ENCODE measurements at places on chromosomes 3 and 15.
A peak's percentile ranks its signal among the peaks of the same experiment; 100 is the strongest.

DNA sequence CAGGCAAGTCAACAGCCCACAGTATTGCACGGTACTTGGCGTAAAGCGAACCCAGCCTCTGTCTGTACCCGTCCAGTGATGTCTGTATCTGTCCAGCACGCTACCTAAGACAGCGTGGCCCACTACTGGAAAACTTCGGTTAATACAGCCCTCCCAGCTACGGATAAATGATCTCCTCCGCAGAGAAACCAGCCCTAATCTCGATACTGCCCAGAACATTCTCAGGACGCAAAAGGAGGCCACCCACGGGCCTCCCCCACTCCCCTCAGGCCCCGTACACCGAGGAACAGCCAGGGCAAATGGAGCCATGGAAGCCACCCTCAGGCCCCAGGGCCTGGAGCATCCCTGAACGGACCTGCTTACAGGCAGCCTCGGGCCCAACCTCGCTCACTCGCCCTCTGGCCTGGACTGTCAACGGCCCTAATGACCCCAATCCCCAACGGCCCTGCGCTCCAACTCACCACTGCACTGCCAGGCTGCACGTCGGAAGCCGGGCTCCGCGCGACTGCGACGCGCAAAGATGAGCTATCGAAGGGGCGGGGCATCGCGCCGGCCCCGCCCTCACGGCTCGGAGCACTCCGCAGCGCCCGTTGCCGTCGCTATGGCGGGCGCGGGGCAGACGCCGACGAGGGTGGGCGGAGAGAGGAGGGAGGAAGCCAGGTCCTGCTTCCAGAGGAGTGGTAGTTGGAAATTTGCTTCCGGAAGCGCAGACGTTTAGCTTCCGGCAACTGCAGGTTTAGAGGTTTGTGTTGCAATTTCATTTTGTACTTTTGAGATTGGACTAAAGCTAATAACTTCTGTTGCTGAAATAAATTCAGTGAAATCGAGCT, at the start of gene SKIC8:
Gene SKIC8, minus strand, starts transcription at position 509 of the 830 bp plus-strand sequence. CDS start 3,923 bp downstream, outside the sequence.
- peak; percentile 89 for DNase-seq

DNA sequence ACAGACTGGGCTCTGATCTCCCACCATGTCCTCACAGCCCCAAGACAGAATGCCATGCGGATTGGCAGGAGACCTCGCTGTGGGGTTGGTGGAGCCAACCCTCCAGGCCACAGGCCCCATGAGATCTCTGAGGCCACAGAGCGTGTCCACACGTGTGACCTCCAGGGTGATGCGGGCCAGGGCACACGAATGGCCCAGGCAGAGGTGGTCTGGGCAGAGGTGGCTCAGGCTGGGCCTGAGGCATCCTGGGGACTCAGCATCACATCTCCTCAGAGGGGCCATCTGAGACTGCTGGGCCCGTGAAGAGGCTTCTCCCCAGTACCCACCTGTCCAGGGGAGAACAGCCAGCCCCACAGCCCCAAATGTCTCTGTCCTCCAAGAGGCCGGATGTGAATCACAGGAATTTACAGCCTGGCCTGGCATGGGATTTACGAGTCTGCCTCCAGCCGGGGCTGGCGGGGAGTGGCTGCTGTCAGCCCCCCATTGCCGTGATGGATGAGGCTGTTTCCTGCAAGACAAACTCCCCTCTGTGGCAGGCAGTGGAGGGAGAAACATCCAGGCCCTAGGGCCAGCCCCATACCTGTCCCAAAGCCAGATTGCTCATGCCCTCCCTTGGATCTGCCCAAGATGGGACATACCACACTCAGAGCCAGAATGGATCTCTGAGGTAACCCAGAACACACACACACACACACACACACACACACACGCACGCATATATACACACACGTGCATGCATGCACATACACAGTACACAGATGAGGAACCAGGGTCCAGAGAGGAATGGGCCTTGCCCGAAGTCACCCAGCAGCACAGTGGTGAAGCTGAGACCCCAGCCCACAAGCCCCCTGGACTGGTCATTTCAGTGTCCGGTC, 208.3 kb downstream of the TBC1D2B start:
- no peak for DNase-seq

DNA sequence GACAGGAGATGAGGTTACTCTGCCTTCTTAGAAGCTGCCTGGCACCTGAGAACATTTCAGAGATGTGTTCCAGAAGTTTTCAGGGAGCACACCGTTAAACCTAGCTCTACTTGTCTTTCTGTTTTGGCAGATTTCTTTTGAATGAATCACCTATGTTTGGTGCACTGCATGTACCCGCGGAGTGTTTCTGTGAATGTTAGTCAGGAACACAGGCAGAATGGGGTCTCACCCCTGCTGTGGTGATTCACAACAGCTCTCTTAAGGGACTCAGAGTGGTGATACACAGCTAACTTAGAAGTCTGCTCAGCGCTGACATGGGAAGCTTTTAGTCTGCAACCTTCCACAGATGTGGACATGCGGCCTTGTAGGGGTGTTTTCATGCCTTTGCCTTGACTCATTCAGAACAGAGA, 24.0 kb downstream of the TSEN2 start:
- DNase-seq = no peak

GRCh38 chr3:133973249-133973980, 56.3 kb downstream of the SLCO2A1 start:
- DNase-seq = no peak

GRCh38 chr15:99826157-99826780, 93.0 kb upstream of the LYSMD4 start:
- no peak for DNase-seq

GRCh38 chr3:131216330-131216729, 165.2 kb upstream of the NUDT16 start:
- DNase-seq = no peak

- no peak for DNase-seq
Measured at GRCh38 chr3:171125010-171125409, 98.5 kb upstream of the SLC2A2 start.

DNA sequence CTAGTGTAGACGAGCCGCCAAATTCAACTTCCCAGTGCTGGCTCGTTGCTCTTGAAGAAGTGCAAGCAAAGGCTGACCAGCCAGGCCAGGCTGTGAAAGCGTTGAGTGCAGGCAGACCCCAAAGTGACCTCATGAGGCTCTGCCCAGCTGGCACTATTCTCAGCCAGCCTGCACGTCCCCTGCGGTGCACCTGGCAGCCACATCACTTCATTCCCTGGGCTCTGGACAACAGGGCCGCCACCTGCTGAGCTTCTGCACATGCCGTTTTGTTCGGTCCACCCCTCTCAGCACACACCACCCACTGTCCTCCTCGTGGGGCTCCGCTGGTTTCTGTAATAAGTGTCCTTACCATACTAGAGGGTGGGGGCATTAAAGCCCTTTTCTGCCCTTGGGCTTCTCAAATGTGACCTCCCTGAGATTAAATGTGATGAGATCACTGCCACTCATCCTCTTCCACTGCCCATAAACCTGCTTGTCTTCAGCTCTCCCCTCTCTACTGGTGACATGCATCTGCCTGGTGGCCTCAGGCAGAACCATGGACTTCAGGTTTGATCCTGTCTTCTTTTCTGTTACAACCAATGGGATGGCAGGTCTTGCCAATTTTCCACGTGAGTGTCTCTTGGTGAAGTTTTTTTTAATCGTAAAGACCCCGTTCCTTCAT, 6.1 kb downstream of the RASGRF1 start:
- DNase-seq = no peak

GRCh38 chr3:106086038-106086437, 217.2 kb upstream of the CBLB start:
- no peak for DNase-seq

DNA sequence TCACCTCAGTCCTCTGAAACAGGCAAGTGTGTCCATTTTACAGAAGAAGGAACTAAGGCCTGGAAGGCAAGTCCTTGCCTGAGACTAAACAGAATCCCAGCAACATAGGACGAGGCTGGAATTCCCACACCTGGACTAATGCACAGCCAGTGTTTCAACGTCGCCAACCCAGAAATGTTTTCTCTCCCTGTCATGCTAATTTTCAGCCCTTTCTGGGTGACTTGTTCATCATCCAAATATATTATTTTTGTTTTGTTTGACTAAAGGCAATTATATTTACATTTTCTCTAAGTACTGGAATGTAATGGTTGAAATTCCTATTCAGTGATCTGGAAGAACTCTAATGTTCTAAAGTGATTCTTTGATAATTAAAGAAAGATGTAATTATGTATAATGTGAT, 51.8 kb downstream of the BTD start:
- DNase-seq = no peak

- DNase-seq = no peak
Measured at GRCh38 chr15:79990997-79991334, 20.0 kb upstream of the BCL2A1 start.

- DNase-seq = no peak
Measured at GRCh38 chr3:38698760-38699159, 49.3 kb upstream of the SCN5A start.

DNA sequence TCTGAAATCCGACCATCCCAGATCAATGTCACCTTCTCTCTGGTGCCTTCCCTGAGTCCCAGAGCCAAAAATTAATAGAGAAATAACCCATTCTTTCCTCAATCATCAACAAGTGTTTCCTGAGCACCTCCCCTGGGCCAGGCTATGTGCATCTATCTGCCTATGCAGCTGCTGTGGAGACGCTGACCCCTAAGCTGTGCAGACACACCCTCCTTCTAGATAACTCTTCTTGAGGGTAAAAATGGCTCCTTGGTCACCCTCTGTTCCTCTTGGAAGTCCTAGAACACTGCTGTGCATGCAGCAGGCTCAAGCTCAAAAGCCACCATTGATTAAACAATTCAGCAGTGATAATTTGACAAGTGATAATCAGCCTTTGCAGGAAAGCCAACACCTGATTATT, 18.4 kb downstream of the CA12 start:
- DNase-seq = no peak

GRCh38 chr3:175620532-175620931, 761.4 kb downstream of the NAALADL2 start:
- no peak for DNase-seq

- DNase-seq = no peak
Measured at GRCh38 chr3:27081992-27082607, 287.1 kb downstream of the NEK10 start.

DNA sequence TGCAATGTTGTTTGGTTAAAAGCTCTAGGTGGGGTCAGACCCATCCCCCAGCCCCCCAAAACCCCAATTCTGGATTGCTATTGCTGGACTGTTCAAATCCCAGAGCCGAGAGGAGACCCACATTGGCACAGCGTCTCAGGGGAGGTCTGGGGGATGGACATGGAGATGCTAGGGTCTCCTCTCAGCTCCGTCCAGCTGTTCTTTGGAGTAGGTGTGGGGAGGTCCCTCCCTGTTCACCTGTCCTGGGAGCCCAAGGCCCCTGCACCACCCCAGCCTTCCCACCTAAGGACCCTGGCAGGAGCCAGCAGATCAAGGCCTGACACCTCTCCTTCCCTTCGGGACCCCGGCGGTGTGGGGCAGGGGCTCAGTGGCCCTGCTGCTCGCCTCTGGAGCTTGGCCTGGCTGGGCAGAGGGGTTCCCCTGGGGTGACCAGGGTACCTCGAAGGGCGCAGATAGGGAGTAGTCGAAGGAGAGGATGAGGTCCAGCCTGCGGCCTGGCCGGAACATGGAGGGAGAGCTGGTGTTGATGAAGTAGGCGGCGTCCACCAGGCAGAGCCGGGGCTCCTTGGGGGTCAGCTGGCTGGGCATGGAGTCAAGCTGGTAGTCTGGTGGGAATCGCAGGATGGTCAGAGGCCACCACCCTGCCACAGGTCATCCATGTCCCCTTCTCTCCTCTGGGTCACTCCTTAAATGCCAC, 23.9 kb downstream of the PLA2G4D start:
- DNase-seq = no peak

GRCh38 chr3:146131616-146132410, 29.2 kb downstream of the PLOD2 start:
- no peak for DNase-seq

- DNase-seq = no peak
Measured at GRCh38 chr3:66754613-66755012, 243.5 kb upstream of the KBTBD8 start.

GRCh38 chr3:53604232-53604631, 109.8 kb downstream of the CACNA1D start:
- no peak for DNase-seq

Data from stimulated activated CD4-positive, alpha-beta T cell treated with anti-CD3 and anti-CD28 coated beads, Interleukin-15, amount 100 ng/mL, for 48 hours (primary cell).